ENCODE measurements at places on chromosomes 11 and 22. TPM values are rescaled to one million over a fixed set of nuclear protein-coding genes. Genes with fewer than 3 reads are reported as not detected.

DNA sequence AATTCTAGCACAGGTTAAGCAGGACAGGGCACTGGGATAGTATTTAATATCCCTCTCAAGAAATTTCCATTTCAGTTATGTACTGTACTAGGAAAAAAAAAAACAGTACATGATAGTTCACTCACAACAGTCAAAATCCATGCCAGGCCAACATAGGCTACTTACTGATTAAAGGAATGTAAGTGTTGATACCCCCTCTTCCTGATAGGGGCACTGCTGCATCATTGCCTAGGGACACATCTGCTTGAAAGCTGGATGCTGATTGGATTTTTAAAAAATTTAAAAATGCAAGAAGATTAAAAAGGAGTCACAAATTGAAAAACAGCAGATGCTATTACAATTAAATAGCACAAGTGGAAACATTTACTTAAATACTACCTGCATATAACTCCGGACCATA, 43.4 kb downstream of the APOL5 start:
- H3K27me3 ChIP-seq = no peaks in the 10 kb centered on the region
- H3K36me3 ChIP-seq = peaks cover 40% of the 10 kb centered on the region
- no peak for DNase-seq
- no peak overlapping the region for H3K4me3 ChIP-seq

SCGB1D2 gene
- not detected for total RNA-seq

CASP5 gene
- not detected for total RNA-seq

- no peak for DNase-seq
- no peak overlapping the region for H3K27ac ChIP-seq
- H3K4me1 ChIP-seq = no peaks in the 10 kb centered on the region
- H3K4me3 ChIP-seq = no peak overlapping the region
- H3K36me3 ChIP-seq = no peaks in the 10 kb centered on the region
Observed at GRCh38 chr22:36911887-36912661, 1.4 kb upstream of the CSF2RB start.

DNA sequence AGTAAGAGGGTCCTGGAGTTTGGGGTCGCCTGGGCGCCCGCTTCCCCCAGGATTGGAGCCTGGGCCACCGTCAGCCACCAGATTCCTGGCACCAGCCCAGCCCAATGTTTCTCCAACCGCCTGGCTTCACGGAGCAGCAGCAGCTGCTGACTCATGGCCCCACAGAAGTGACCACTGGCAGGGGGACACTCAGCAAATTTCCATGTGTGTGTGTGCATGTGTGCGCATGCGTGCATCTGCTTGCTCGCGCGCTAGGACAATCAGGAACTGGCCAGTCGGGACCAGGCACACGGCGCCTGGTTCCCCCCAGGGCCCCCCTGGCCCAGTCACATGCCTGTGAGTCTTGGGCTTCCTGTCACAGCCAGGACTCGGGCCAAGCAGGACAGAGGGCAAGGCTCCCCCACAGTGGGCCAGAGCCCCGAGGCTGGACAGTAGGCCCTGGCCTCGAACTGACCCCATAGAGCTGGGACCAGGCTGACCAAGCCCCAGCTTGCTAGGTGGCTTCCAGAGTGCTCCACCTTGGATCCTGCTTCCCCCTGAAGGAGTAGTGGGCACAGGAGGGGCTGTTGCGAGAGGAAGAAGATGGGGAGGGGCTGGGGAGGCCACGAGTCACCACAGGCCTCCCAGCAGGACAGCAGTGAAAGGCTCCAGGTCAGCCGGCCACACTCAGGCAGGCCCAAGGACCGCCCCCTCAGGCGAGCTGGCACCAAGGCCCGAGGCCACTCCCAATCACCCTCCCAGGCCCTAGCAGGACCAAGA, 3.2 kb downstream of the CTSD start:
- H3K4me3 ChIP-seq = no peak overlapping the region
- H3K27ac ChIP-seq = no peak overlapping the region
- no peak for DNase-seq
- H3K36me3 ChIP-seq = no peaks in the 10 kb centered on the region
- peaks cover 4% of the 10 kb centered on the region for H3K4me1 ChIP-seq

GRCh38 chr11:93822359-93822758, 28.1 kb downstream of the VSTM5 start:
- peaks cover 7% of the 10 kb centered on the region for H3K36me3 ChIP-seq
- no peak overlapping the region for H3K4me3 ChIP-seq
- DNase-seq = no peak
- no peak overlapping the region for H3K27ac ChIP-seq

GRCh38 chr11:5288906-5289550, 12.7 kb downstream of the OR51B4 start:
- no peak for DNase-seq
- no peaks in the 10 kb centered on the region for H3K27me3 ChIP-seq
- no peak overlapping the region for H3K4me3 ChIP-seq
- H3K27ac ChIP-seq = no peak overlapping the region

GRCh38 chr11:104337273-104337672, 173.3 kb upstream of the PDGFD start:
- no peaks in the 10 kb centered on the region for H3K36me3 ChIP-seq
- no peak overlapping the region for H3K4me3 ChIP-seq
- no peaks in the 10 kb centered on the region for H3K4me1 ChIP-seq

GRCh38 chr22:39528080-39528661, 4.4 kb downstream of the RPS19BP1 start:
- H3K36me3 ChIP-seq = peaks cover 14% of the 10 kb centered on the region
- no peak for DNase-seq
- peak overlapping the region; percentile 57 for H3K4me3 ChIP-seq
- peaks cover 60% of the 10 kb centered on the region for H3K4me1 ChIP-seq
- H3K27ac ChIP-seq = peak overlapping the region; percentile 88
- no peaks in the 10 kb centered on the region for H3K27me3 ChIP-seq

MMP8 gene
- not detected for total RNA-seq

GRCh38 chr22:49554296-49554625, 273.4 kb downstream of the BRD1 start:
- H3K36me3 ChIP-seq = no peaks in the 10 kb centered on the region
- DNase-seq = peak; percentile 51
- H3K27ac ChIP-seq = no peak overlapping the region
- no peak overlapping the region for H3K4me3 ChIP-seq

MAPK8IP2 gene
- total RNA-seq = 13.0 TPM

- H3K4me1 ChIP-seq = peaks cover 53% of the 10 kb centered on the region
- no peak overlapping the region for H3K27ac ChIP-seq
- no peak for DNase-seq
- peak overlapping the region; percentile 66 for H3K4me3 ChIP-seq
- peaks cover 1% of the 10 kb centered on the region for H3K36me3 ChIP-seq
- peaks cover 16% of the 10 kb centered on the region for H3K27me3 ChIP-seq
Observed at GRCh38 chr11:128519338-128519737, 68.0 kb downstream of the ETS1 start.

OR2AG1 gene
- total RNA-seq = not detected

DNA sequence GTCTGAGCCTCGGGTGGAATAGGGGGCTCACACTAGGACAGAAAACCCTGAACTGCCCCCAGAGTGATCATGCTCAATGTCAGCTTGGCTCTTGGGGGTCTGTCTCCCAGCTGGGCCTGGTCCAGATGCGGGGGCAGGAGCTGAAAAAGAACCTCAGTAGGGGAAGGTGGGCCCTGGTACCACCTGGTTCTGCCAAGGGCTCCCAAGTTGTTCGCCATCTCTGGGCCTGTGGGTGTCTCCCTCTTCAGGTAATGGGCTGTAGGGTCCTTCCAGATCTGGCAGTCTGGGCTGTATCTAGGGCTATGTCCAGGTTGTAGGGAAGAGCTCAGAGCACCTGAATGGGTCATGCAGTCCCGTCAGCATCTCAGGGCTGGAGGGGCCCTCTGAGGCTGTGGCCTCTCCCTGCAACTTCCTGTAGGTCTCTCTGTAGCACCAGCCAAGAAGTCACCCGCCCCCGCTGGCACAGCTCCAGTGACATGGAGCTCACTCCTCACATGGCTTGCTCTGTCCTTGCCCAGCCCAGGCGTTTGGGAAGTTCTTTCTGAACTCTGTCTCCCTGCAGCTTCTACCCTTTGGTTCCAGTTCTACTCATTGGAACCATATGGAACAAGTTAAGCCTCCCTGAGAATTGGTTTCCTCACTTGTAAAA, 33.0 kb upstream of the SOX10 start:
- no peaks in the 10 kb centered on the region for H3K36me3 ChIP-seq
- H3K27me3 ChIP-seq = no peaks in the 10 kb centered on the region
- no peak for DNase-seq
- no peak overlapping the region for H3K4me3 ChIP-seq
- no peak overlapping the region for H3K27ac ChIP-seq

DNA sequence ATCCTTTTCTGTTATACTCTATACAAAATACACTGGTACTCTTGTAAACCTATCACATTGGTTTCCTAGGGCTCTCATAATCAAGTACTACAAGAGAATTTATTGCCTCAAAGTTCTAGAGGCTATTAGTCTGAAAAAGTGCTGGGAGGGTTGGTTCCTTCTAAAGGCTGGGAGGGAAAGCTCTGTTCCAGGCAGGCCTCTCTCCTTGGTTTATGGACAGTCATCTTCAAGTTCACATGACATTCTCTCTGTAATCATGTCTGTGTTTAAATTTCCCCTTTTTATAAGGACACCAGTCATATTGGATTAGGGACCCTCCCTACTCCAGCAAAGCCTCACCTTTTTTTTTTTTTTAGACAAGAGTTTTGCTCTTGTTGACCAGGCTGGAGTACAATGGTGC, 9.1 kb downstream of the SLC36A4 start:
- H3K27me3 ChIP-seq = no peaks in the 10 kb centered on the region
- peaks cover 38% of the 10 kb centered on the region for H3K36me3 ChIP-seq
- no peak overlapping the region for H3K4me3 ChIP-seq

- H3K27ac ChIP-seq = no peak overlapping the region
- H3K4me3 ChIP-seq = no peak overlapping the region
- H3K36me3 ChIP-seq = no peaks in the 10 kb centered on the region
- H3K27me3 ChIP-seq = peaks cover 3% of the 10 kb centered on the region
- no peaks in the 10 kb centered on the region for H3K4me1 ChIP-seq
Observed at GRCh38 chr22:44459041-44459440, 39.0 kb downstream of the RTL6 start.

- H3K27me3 ChIP-seq = no peaks in the 10 kb centered on the region
- DNase-seq = no peak
- no peaks in the 10 kb centered on the region for H3K4me1 ChIP-seq
- no peak overlapping the region for H3K27ac ChIP-seq
- H3K4me3 ChIP-seq = no peak overlapping the region
- H3K36me3 ChIP-seq = peaks cover 30% of the 10 kb centered on the region
Observed at GRCh38 chr11:74153224-74153623, 17.6 kb downstream of the C2CD3 start.

RASSF10 gene
- 8.6 TPM for total RNA-seq

- no peak overlapping the region for H3K4me3 ChIP-seq
- no peak for DNase-seq
- H3K36me3 ChIP-seq = peaks cover 12% of the 10 kb centered on the region
- no peaks in the 10 kb centered on the region for H3K27me3 ChIP-seq
- peaks cover 3% of the 10 kb centered on the region for H3K4me1 ChIP-seq
Observed at GRCh38 chr11:100910808-100911207, 218.8 kb downstream of the PGR start.

DNA sequence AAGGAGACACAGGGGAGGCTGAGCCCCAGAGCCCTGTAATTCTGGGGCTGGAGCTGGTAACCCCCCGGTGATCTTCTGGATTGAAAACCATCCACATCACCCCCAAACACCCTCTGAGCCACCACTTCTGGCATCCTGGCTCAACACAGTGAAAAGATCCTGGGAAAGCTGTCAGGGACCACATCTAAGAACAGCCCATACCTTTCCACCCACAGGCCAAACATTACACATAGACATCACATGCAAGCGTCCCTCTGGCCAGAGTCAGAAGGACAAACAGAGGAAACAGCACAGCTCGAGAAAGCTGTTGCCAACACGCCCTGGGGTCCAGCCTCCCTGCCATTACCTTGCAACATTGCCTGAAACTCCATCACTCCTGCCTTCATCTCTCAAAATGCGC, 469.5 kb downstream of the SOX6 start:
- H3K4me1 ChIP-seq = peaks cover 61% of the 10 kb centered on the region
- no peak overlapping the region for H3K27ac ChIP-seq
- no peaks in the 10 kb centered on the region for H3K36me3 ChIP-seq
- no peak overlapping the region for H3K4me3 ChIP-seq

DNA sequence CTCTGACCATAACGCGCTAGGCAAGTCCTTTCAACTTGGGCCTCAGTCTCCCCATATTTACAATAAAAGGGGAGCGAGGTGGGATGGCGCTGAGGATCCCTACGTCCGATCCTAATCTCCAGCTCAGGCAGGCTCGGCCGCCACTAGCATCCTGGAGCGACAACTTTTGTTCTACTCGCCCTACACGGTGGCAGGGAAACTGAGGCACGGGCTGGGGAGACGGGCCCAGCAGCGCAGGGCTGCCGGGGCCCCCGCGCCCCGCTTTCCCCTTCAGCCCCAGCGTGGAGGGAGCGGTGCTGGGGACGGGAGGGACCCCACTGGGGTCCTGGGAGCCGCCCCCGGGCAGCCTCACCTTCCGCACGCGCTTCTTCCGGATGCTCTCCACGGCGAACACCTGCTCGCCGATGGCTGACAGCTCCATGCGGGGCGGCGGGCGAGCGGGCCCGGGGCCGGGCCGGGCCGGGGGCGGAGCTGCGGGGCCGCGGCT, 413 bp downstream of the CBX7 start:
- peaks cover 37% of the 10 kb centered on the region for H3K27me3 ChIP-seq
- H3K27ac ChIP-seq = no peak overlapping the region
- H3K4me3 ChIP-seq = peak overlapping the region; percentile 44
- H3K36me3 ChIP-seq = no peaks in the 10 kb centered on the region

DNA sequence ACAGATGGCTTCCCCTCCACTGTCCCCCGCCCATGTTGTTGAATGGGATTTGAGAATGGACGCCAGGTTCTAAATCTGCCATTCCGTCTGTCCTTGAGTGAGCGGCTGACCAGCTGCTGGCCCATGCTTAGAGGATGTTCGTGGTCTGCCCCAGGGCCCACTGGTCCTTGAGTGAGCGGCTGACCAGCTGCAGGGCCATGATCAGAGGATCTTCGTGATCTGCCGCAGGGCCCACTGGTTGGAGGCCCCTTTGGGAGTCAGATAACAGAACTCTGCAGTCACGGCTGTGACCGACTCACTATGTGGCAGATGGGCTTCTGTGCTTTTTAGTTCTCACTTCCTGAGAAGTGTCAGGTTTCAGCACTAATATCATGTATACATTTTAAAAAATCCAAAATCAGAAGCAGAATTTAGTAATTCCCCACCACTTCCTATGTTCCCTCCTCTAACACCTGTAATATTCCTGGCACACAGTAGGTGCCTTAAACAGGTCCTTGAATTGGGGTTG, 54.1 kb downstream of the MICAL3 start:
- H3K27ac ChIP-seq = peak overlapping the region; percentile 19
- peaks cover 50% of the 10 kb centered on the region for H3K4me1 ChIP-seq

GRCh38 chr11:102138670-102139069, 28.4 kb downstream of the YAP1 start:
- H3K27ac ChIP-seq = peak overlapping the region; percentile 59
- peaks cover 40% of the 10 kb centered on the region for H3K36me3 ChIP-seq
- no peaks in the 10 kb centered on the region for H3K27me3 ChIP-seq
- no peak overlapping the region for H3K4me3 ChIP-seq
- H3K4me1 ChIP-seq = peaks cover 43% of the 10 kb centered on the region
- DNase-seq = no peak

GRCh38 chr22:22194931-22195264, 49.7 kb upstream of the VPREB1 start:
- no peak overlapping the region for H3K4me3 ChIP-seq
- peaks cover 64% of the 10 kb centered on the region for H3K27me3 ChIP-seq
- no peaks in the 10 kb centered on the region for H3K4me1 ChIP-seq
- H3K36me3 ChIP-seq = no peaks in the 10 kb centered on the region

GRCh38 chr22:23523713-23524112, 56.4 kb downstream of the IGLL1 start:
- H3K27ac ChIP-seq = no peak overlapping the region
- no peak for DNase-seq
- H3K4me3 ChIP-seq = no peak overlapping the region

All from type B pancreatic cell (in vitro differentiated cells).